Eye (tissue), 1 donor: ENCODE measurements at places on chromosomes 13 and 19.

DNA sequence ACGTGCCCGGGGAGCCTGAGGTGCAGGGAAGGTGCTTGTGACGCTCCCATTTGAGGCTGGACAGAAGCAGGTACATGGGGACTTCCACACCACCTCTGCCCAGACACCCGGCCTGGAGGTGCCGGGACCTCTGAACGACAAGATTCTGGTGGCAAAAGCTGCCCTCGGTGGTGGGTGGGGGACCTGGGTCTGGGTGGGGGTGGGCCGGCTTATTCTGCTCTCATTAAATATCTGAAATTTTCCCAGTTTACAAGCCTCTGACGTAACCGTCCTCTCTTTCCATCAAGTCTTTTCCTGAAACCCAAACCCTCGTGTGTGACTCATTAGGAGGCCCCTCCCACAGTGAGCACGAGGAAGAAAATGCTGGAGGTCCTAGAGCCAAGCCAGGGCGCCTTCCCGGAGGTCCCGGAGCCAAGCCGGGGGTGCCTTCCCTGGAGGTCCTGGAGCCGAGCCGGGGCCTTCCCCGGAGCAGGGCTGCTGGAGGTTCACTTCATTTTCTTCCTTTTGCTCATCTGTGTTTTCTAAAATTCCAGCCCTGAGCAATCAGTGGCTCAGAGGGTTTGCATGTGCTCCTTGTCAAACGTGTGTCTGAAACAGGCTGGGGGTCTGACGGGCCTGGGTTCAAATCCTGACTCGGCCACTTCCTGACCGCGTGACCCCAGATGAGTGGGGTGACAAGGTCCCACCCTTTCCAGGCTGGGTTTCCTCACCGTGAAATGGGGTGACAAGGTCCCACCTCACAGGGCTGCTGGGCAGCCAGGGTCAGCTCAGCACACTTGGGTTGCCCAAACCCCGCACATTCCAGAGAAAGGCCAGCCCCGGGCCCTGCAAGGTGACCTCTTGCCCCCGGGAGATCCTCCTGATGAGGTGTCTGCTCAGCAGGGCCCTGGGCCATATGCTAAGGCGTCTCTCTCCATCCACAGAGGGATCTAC lies 10.0 kb downstream of the CFD start:
- no peak for DNase-seq

- DNase-seq: peak; percentile 22
Observed at GRCh38 chr13:27922883-27923612, 3.2 kb downstream of the PDX1 start.

- no peak for DNase-seq
Observed at GRCh38 chr13:75761369-75761768, 125.2 kb downstream of the LMO7 start.

GRCh38 chr13:45811891-45812694 lies 39.5 kb downstream of the SIAH3 start:
- DNase-seq: no peak

- no peak for DNase-seq
Observed at GRCh38 chr13:66128692-66129269, 1101.4 kb downstream of the PCDH9 start.

DNA sequence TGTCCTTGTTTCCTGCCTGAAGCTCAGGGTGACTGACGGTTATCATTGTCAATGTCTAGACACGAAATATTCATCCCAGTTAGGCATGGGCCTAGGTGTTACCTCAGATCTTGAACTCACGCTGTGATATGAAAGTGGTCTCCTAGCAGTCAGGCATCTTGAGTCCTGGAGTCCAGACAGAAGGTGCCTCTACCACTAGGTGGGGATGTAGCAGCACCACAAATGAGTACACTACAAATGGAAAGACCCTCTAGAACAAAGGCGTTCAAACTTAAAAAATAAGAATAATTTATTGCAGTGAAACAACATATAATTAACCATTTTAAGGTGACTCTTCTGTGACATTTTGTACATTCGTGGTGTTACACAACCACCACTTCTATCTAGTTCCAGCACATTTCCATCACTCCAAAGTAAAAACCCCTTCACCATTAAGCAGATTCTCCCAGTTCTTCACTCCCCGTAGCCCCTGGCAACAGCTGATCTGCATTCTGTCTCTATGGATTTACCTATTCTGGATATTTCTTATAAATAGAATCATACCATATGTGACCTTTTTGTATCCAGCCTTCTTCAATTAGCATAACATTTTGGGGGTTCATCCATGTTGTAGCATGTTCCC lies 11.9 kb upstream of the FRY start:
- peak; percentile 84 for DNase-seq

DNA sequence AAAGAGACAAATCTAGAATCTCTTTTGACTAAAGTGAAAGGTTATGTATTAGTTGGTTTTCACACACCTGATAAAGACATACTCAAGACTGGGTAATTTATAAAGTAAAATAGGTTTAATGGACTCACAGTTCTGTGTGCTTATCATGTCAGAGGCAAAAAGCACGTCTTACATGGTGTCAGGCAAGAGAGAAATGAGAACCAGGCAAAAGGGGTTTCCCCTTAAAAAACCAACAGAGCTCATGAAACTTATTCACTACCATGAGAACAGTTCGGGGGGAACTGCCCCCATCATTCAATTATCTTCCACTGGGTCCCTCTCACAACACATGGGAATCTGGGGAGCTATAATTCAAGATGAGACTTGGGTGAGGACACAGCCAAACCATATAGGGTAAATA lies 486.8 kb downstream of the DACH1 start:
- no peak for DNase-seq

GRCh38 chr19:17720440-17720839 lies 1.2 kb downstream of the MAP1S start:
- DNase-seq: no peak

DNA sequence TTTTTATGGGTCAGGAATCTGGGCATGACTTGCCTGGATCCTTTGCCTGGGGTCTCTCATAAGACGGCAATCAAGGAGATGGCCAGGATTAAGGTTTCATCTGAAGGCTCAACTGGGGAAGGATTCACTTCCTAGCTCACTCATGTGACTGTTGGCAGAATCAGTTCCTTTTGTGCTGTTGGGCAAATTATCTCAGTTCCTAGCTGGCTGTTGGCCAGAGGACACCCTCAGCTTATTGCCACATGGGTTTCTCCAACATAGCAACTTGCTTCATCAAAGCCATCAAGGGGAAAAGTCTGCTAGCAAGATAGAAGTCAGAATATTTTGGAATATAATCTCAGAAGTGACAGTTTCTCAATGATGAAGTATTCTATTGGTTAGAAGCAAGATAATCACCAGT lies 12.2 kb upstream of the EVI5L start:
- no peak for DNase-seq

GRCh38 chr19:4896372-4896771 lies 6.3 kb downstream of the ARRDC5 start:
- DNase-seq: no peak

- no peak for DNase-seq
Observed at GRCh38 chr19:46719629-46720502, 3.0 kb upstream of the PRKD2 start.

DNA sequence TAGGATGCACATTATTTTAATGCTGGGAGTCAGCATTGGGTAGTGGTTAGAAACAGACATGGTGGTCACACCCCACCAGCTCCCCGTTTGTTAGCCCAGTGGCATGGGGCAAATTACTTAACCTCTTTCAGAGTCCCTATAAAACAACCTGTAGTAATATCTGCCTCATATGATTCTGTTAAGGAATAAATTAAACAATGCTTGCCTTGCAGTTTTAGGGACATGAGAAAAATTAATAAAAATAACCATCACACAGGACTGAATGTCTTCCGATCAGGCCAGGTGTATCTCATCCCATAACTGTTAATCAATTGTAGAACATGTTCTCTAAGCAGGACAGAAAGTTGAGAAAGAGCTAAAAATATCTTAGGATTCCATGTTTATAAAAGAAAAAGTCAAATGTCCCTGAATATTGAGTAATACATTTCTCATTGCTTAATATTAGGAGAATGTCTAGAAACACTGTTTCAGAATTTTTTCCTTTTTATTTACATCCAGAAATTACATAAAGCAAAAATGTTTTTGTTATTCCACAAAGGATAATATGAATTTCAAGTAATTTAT lies 196.5 kb downstream of the GPC6 start:
- DNase-seq: no peak

- no peak for DNase-seq
Observed at GRCh38 chr13:40130871-40131636, 475.6 kb downstream of the COG6 start.

GRCh38 chr13:73608711-73609485 lies 525.3 kb downstream of the KLF12 start:
- peak; percentile 9 for DNase-seq

GRCh38 chr13:23984546-23984945 lies 87.2 kb upstream of the C1QTNF9B start:
- DNase-seq: peak; percentile 46

- DNase-seq: no peak
Observed at GRCh38 chr13:84339456-84339855, 457.2 kb upstream of the SLITRK1 start.

GRCh38 chr13:50613356-50613831 lies 230.1 kb downstream of the DLEU7 start:
- DNase-seq: no peak

GRCh38 chr13:72570019-72570418 lies 157.4 kb downstream of the MZT1 start:
- DNase-seq: no peak
